A549 treated with Hydrocortisone at 1 μM for 4 hours (cell line): ENCODE measurements at places on chromosomes 13 and 19. TPM values are rescaled to one million over a fixed set of nuclear protein-coding genes. Genes with fewer than 3 reads are reported as not detected.

Gene PRR36
- total RNA-seq, result 0.21 to 0.67 TPM (median 0.41 TPM) in 5 replicates

Gene LYPD3
- 0.27 to 0.63 TPM (median 0.30 TPM) in 5 replicates for total RNA-seq

Gene ZFR2
- 0.20 TPM in 1 of 5 replicates, not detected in the others for total RNA-seq

Gene TM9SF2
- 54.4 to 64.5 TPM (median 61.1 TPM) in 5 replicates for total RNA-seq

Gene CAPN12
- 4.9 to 7.4 TPM (median 6.4 TPM) in 5 replicates for total RNA-seq

Gene IGFL2
- total RNA-seq, result 0.30 to 1.5 TPM (median 0.38 TPM) in 5 replicates

Gene SIGLECL1
- total RNA-seq, result not detected in 5 replicates

Gene CDC16
- total RNA-seq, result 38.6 to 46.3 TPM (median 44.6 TPM) in 5 replicates

Gene FFAR1
- 0.07 TPM in 2 of 5 replicates, not detected in the others for total RNA-seq

Gene SOX21
- total RNA-seq, result 0.36 to 0.51 TPM (median 0.44 TPM) in 5 replicates

Gene OR7A5
- not detected in 5 replicates for total RNA-seq

Gene LGALS7B
- total RNA-seq, result 0.23 to 0.69 TPM (median 0.54 TPM) in 4 of 5 replicates, not detected in the other

Gene LRRC63
- 0.08 TPM in 1 of 5 replicates, not detected in the others for total RNA-seq

Gene RASIP1
- total RNA-seq, result 0.31 to 0.66 TPM (median 0.43 TPM) in 5 replicates

Gene SOX1
- not detected in 5 replicates for total RNA-seq

Gene PTH2
- total RNA-seq, result not detected in 5 replicates

Gene NXNL1
- total RNA-seq, result not detected in 5 replicates

Gene ZNF578
- total RNA-seq, result not detected in 5 replicates

Gene MCEMP1
- not detected in 5 replicates for total RNA-seq

Gene ZNF443
- 0.94 to 1.3 TPM (median 1.0 TPM) in 5 replicates for total RNA-seq

Gene ZNF541
- not detected in 5 replicates for total RNA-seq

Gene ACP7
- total RNA-seq, result 0.05 to 0.25 TPM (median 0.07 TPM) in 5 replicates

Gene PDX1
- total RNA-seq, result 0.05 to 0.12 TPM (median 0.06 TPM) in 4 of 5 replicates, not detected in the other

Gene ANKRD10
- total RNA-seq, result 36.5 to 60.3 TPM (median 38.7 TPM) in 5 replicates

Gene GAPDHS
- 0.09 TPM in 1 of 5 replicates, not detected in the others for total RNA-seq

Gene BCAM
- total RNA-seq, result 67.1 to 85.2 TPM (median 79.0 TPM) in 5 replicates

Gene S1PR5
- 1.2 to 1.9 TPM (median 1.6 TPM) in 5 replicates for total RNA-seq

Gene ZNF497
- total RNA-seq, result 0.92 to 1.5 TPM (median 1.1 TPM) in 5 replicates

Gene KIR3DL2
- total RNA-seq, result 0.06 TPM in 1 of 5 replicates, not detected in the others

Gene KCNN1
- 0.41 to 1.2 TPM (median 0.66 TPM) in 5 replicates for total RNA-seq

Gene ZNF790
- 0.10 to 0.29 TPM (median 0.18 TPM) in 5 replicates for total RNA-seq

Gene NLRP11
- total RNA-seq, result 0.02 to 0.06 TPM (median 0.03 TPM) in 5 replicates

Gene KASH5
- total RNA-seq, result 0.12 TPM in 1 of 5 replicates, not detected in the others

Gene AMH
- 8.0 to 17.1 TPM (median 14.7 TPM) in 5 replicates for total RNA-seq

Gene GTF3A
- 85.4 to 98.8 TPM (median 95.9 TPM) in 5 replicates for total RNA-seq

Gene WBP4
- total RNA-seq, result 7.8 to 9.5 TPM (median 8.0 TPM) in 5 replicates
